Esophagus squamous epithelium (tissue), 5 donors: ENCODE measurements at places on chromosomes 13 and 19.

DNA sequence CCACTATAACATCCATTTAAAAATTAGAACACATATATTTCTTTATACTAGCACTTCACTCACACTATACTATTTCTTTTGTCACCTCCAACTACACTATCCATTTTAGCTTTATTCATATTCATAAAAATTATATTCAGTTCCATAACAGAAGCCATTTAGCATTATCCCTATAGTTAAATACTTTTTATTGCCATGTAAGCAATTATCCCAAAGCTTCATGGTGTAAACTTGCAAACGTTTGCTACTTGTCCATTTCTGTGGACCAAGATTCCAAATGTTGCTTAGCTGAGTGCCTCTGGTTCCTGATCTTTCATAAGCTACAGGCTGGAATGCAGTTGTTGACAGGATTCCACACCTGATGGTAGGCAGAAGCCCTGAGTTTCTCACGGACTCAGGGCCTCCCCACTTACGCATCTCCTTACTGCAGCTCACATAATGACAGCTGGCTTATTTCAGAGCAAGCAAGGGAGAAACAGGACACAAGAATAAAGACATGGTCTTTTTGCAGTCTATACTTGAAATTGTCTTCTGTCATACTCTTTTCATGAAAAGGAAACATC is 1584.8 kb downstream of the SLITRK5 start:
- no peak for DNase-seq

GRCh38 chr13:78341032-78341431 is 262.3 kb downstream of the POU4F1 start:
- no peak for DNase-seq

GRCh38 chr19:32233091-32233490 is 112.3 kb upstream of the ZNF507 start:
- no peak for DNase-seq

DNA sequence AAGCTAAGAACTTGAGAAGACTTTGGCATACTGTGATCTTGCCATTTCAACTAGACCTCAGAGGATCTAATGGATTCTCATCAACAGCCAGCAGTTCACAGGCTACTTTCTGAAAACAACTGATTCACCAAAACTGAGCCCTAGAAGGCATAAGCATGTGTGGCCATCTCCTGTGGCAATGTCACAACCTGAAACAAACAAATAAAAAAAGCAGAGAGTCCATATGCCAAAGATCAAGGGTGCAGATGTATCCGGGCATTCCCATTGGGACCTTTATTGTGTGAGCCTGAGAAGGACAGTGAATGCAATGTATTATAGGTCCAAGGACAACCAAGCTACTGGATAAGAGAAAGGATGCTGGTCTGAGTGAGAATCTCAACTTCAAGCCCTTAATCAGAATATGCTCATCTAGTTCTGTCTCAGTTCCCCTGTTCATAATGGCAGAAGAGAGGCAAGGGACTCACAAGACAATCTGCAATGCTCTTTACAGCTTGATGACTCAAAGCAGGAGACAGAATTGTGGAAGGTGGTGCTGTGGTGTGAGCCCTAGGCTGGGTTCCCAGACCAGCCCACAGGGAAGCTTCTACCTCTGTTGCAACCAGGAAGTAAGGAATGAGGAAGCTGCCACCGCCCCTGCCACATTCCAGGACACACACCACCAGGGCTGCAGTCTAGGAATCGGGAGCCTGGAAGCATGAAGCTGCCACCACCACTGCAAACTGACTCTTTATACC is 133.7 kb downstream of the RAP2A start:
- no peak for DNase-seq

- no peak for DNase-seq
These were observed 1380.5 kb upstream of the SPRY2 start for GRCh38 chr13:81721400-81721799.

DNA sequence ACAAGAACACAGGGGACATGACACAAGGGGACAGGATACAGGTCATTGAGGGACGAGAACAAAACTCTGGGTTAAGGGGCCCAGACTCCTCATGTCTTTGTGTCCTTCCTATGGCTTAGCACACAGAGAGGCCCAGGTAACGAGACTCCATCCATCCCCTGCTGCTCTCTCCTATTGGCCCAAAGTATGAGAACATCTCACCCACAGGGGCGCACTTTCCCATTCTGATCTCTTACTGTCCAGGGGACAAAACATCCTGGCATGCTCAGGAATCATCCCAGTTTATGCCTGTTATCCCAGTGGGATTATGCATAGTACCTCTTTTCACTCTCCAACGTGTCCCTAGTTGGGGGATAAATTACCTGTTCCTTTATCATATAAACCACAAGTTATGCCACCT is 19.2 kb downstream of the C13orf42 start:
- DNase-seq: no peak

DNA sequence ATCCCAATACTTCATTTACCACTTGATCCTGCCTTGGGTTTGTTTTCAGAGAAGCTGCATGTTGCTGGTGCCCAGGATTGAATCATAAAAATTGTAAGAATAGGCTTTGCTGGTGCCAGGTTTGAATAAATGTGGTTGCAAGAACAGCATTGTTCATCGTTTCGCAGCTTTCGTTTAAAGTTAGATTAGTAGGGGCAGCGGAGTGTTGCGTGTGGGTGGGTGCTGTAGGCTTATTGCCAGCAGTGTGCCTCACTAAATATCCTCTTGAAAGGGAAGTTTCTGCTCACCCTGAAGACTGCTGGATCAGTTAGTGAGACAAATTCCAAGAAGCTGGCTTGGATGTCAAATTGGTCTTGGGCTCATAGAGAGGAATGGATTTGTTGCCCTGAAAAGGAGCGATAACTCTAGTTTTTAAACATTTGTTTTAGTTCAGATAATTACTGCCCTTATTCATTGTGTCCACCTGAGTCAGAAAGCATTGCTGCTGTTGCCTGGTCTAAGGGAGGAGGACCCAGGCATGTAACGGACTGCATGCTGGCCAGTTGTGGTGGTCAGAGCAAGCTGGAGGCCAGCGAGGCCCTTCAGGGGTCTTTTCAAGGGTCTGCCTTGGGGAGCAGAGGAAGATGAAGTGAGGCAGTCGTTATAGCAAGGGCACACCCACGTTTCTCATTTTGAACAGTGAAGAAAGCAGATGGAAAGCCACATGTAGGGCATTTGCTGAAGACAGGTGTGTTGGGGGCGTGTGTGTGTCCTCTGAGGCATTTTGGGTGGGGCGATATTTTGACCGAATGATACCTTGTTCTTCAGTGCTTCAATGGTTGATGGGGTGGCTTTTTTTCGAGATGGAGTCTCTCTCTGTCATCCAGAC is 8.5 kb downstream of the ILF3 start:
- no peak for DNase-seq

GRCh38 chr19:16115301-16116039 is 3.8 kb downstream of the RAB8A start:
- DNase-seq: no peak

GRCh38 chr13:44703371-44703770 is 127.2 kb upstream of the TSC22D1 start:
- no peak for DNase-seq

GRCh38 chr19:57708641-57709361 is at the start of gene ZNF154:
Gene ZNF154 (minus strand): TSS chr19:57709204. CDS start chr19:57708971, 233 bp downstream.
- DNase-seq: no peak

- no peak for DNase-seq
These were observed 54.7 kb upstream of the HTR2A start for GRCh38 chr13:46951516-46951915.

DNA sequence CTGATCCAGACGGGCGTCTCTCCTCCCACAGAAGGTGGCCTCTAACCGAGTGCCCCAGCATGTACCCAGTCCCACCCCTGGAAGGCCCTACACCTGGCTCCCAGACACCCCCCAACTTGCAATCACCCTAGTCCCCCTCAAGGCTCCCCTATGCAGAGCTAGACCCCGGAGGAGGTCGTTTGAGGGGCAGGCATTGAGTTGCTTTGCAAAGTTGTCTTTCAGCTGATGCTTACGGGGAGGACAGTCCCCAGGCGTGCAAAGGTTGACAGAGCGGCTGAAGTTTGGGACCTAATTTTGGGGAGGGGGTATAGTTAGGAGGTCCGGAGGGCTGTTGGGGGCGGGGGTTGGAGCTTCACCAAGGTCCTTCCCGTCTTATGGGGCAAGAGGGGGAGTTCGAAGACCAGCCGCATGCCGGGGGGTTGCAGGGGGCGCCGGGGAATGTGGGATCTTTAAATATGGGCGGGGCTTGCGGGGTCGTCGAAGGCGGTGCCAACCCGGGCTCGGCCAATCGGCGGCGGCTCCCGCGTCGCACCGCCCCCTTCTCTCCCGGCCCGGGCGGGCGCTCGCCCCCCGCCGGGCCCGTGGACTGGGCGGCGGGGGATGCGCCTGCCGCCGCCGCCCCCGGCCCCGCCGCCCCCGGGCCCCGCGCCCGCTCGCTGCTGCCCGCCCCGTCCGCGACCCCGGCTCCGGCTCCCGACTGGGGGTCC is at the start of gene KCNN1:
TSS of gene KCNN1 (plus strand) at position 558 of the 707 bp plus-strand sequence. CDS start 6,782 bp downstream, outside the sequence.
- DNase-seq: no peak
